ENCODE measurements at places on chromosomes 5 and 9. TPM values are rescaled to one million over a fixed set of nuclear protein-coding genes. Genes with fewer than 3 reads are reported as not detected.

- DNase-seq: no peak
These were observed 114.3 kb downstream of the KCTD16 start for GRCh38 chr5:144284931-144285502.

GRCh38 chr5:133863857-133864585 lies 104.4 kb downstream of the C5orf15 start:
- DNase-seq: no peak

DNA sequence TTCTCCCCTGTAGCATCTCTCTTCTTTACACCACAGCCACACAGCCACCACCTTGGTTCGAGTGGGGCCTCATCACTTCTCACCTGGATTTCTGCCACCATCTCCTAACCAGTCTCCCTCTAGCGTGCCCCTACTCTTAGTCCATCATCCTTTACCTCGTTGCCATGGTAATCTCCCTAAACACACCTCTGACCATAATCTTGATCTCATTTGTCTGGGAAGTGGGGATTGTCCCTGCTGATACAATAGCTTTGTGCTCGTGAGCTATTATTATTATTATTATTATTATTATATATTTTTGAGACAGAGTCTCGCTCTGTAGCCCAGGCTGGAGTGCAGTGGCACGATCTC lies 76.5 kb upstream of the HSPA9 start:
- DNase-seq: no peak

The BARHL1 gene
- total RNA-seq: not detected
